ENCODE measurements at places on chromosomes 12 and 14.

- DNase-seq, result no peak
Observed at GRCh38 chr14:36454599-36455240, 65.3 kb downstream of the NKX2-1 start.

- no peak for DNase-seq
Observed at GRCh38 chr12:75840994-75841355, 190.6 kb downstream of the PHLDA1 start.

DNA sequence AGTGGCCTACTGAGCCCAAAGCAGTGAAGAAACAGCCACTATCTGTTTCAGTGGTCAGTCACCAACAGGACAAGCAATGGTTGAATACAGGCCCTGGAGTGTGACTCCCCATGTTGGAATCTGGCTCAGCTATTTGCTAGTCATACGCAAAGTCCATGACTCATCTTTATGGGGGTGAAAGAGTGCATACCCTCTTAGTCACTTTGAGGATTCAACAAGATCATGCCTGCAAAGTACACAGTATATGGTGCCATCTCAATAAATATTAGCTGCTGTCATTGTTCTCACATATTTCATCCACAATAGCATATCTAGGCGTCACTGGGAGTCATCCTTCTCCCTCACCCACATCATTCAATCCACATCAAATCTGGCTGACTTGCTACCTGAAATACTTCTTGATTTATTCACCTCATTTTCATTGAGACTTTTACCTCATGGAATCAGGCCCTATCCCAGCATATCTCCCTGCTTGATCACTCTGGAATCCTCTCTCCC is 26.4 kb upstream of the STAB2 start:
- DNase-seq, result no peak

DNA sequence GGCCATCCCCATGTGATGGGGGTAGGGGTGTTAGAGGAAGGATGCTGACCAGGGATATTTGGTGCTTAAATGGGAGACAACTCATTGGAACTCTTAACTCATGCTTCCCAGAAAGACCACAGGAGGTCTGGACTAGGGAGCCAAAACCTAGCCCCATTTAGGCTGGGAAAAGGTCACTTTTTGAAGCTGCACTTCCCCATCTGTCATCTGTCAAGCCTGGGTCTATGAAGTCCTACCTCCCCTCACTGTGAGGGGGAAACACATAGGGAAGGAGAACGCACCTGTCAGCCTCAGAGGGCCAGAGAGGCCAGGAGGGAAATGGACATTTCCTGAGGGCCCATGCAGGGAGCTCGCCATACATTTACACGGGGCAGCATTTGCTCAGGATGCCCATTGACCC is 321.0 kb downstream of the BCL11B start:
- DNase-seq, result no peak

DNA sequence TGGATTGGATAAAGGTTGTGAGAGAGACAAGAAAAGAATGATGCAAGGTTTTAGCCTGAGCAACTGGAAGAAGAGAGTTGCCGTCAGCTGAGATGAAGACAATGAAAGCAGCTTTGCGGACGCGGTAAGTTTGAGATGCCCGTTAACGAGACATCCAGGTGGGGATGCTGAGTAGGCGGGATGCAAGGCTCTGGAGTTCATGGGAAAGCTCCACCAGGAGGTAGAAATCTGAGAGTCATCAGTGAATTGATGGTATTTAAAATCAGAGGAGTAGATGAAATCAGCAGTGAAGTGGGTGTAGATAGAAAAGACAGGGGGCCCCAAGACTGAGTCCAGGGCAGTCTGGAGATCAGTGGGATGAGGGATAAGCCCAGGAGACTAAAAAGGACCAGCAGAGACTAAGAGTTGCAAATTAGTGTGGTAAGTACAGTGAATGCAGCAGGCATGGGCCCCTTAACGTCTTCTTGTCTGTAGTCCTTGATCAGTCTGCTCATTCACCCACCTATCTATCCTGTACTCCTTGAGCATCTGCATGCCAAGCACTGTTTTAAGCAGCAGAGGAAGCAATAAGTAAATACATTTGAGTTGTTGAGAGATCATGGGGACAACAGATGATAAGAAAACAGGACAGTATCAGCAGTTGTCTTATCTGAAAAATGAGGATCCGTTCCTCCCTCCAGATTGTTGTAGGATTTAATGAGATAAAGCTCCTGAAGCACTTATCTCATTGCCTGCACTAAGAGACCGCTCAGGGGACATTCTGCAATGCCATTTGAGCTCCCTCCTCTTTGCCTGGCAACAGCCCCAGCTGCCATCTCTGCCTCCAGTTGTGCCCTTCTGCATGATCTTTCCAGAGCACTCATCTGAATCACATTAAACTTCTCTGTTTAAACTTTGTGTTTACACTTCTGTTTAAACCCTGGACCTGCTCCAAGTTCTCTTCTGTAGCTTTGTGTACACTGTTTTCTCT is 91.5 kb downstream of the APAF1 start:
- DNase-seq, result no peak

DNA sequence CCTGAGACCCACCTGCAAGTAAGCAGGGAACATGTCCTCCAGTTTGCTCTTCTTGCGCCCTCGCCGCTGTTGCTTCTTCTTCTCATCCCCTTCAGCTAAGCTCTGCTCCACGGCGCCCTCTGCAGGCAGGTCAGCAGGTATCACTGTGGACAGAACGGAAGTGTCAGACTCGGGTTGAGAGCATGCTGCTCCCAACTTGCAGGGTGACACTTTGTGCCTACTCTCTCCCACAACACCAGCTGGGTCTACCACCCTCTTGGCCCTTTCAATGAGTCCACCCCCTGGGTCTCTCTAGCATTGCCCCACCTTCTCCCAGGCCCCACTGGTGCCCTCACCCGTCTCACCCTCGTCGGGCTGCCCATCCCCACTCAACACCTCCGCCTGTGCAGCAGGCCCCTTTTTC is 16.7 kb downstream of the KMT2D start:
- DNase-seq, result peak; percentile 82

DNA sequence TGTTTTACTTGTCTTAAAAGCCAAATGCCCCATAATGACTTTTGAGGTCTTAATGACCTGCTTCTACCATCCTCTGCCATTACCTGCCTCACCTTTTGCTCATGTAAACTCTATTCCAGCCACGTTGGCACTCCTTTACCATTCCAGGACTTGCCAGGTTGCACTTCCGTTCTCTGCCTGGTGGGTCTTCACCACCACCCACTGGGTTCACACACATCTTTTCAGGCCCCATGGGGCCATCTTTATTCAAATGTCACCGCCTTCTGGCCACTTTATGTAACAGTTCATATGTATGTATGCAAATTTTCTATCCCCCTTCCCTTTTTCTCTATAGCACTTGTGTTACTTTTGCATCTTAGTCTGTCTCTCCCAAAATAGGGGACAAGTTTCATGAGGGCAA is 57.7 kb downstream of the ATP2A2 start:
- DNase-seq, result no peak

GRCh38 chr12:124696693-124697476 is 129.5 kb upstream of the NCOR2 start:
- no peak for DNase-seq

- peak; percentile 74 for DNase-seq
Observed at GRCh38 chr12:46269429-46270241, 792 bp upstream of the SLC38A1 start.

- no peak for DNase-seq
Observed at GRCh38 chr12:120540445-120540844, 6.3 kb downstream of the RNF10 start.

GRCh38 chr12:5973461-5974115 is 28.5 kb upstream of the ANO2 start:
- DNase-seq, result no peak

DNA sequence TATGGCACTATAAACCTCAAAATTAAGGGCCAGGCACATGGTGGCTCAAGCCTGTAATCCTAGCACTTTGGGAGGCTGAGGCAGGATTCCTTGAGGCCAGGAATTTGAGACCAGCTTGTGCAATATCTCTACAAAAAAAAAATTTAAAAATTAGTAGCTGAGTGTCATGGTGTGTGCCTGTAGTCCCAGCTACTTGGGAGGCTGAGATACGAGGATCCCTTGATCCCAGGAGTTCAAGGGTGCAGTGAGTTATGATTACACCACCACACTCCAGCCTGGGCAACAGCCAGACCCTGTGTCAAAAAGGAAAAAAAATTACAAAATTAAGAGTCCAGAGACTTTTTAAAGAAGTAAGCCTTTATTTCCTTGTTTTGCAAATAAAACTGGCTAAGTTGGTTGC is 1.8 kb upstream of the GCN1 start:
- DNase-seq, result no peak

DNA sequence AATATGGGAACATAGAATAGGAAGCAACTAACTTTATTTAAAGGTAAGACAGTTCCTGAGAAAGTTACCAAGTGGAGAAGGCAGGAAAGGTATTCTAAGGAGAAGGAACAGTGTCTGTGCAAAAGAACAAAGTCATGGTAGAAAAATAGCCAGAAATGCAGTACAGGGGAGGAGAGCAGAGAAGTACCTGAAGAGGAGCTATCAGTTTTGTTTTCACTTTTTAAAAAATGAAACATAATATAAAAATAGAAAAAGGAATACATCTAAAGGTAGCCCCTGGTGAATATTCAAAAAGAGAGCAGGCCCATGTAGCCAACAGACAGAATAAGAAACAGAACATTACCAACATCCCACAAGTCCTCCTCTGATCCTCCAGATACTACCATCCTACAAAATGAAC is 408.7 kb downstream of the ADAMTS20 start:
- no peak for DNase-seq

DNA sequence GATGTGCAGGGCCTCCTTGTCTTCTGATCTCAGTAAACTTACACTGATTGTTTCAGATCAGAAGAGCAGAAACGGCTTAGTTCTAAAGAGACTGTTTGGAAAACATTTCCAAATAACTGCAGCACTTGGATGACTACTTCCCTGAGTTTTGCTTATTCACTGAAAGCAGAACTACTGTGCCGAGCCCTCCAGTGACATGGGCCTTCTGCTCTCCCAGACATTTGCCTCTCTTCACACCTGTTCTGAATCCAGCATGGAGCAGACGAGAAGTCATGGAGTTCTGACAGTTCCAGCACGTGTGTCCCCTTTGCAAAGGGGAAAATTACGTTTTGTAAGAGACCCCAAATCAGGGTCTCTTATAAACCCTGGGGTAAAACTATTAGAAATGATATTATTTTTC is 31.4 kb downstream of the ETNK1 start:
- DNase-seq, result no peak

- DNase-seq, result no peak
Observed at GRCh38 chr12:106101803-106102202, 37.0 kb downstream of the NUAK1 start.

DNA sequence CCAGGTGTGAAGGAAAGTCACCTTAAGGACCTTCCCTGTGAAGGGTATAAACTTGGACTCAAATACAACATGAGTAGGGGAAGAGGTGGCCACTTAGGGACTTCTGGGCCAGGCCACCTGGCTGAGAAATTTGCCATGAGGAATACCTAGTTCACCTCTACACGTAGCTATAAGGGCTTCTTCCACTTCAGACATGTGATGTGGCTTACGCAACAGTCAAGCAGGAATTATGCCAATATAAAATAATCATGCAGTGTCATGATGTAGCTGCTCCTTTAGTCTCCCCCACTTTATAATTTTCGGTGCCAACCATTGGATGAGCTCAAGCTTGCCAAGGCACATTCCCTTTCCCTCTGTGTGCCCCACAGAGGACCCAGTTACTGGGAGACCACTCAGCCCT is 166.6 kb upstream of the BCL2L14 start:
- DNase-seq, result no peak

GRCh38 chr14:59483363-59483762 is 845 bp downstream of the L3HYPDH start:
- DNase-seq, result no peak

- no peak for DNase-seq
Observed at GRCh38 chr12:108711489-108712164, 19.7 kb downstream of the CORO1C start.

DNA sequence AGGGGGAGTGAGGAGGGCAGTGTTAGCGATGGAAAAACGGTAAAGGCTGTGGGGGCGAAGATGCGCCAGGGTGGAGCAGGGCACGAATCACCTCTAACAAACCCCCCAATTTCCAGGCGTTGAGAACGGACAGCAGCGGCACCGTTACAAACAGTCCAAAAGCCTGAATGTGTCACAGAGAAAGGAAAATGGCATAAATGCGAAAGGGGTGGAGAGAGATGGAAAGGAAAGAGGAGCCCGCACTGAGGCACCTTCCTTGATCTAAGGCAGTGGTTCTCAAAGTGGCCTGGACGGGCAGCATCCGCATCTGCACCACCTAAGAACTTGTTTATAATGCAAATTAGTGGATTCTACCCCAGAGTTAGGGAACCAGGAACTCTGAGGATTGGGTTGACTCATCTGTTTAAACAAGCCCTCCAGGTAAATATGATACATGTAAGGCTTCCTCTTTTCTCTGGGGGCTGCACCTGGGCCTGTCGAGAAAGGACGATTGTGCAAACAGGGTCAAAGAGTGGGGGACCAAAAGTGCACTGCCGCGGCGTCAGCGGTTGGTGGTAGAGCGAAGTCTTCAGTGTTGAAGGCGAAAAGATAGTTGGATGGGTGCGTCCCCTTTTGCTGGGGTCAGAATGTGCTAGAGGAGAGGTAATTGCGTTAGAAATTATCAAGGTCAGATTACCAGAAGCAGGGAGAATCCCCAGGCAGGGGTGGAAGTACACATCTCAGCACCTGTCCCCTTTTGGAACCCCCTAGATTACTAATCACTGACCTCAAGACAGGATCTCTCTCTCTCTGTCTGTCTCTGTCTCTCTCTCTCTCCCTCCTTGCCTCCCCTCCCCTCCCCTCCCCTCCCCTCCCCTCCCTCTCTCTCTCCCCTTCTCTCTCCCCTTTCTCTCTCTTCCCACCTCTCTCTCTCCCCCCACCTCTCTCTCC is 1.3 kb upstream of the KCNH5 start:
- no peak for DNase-seq

DNA sequence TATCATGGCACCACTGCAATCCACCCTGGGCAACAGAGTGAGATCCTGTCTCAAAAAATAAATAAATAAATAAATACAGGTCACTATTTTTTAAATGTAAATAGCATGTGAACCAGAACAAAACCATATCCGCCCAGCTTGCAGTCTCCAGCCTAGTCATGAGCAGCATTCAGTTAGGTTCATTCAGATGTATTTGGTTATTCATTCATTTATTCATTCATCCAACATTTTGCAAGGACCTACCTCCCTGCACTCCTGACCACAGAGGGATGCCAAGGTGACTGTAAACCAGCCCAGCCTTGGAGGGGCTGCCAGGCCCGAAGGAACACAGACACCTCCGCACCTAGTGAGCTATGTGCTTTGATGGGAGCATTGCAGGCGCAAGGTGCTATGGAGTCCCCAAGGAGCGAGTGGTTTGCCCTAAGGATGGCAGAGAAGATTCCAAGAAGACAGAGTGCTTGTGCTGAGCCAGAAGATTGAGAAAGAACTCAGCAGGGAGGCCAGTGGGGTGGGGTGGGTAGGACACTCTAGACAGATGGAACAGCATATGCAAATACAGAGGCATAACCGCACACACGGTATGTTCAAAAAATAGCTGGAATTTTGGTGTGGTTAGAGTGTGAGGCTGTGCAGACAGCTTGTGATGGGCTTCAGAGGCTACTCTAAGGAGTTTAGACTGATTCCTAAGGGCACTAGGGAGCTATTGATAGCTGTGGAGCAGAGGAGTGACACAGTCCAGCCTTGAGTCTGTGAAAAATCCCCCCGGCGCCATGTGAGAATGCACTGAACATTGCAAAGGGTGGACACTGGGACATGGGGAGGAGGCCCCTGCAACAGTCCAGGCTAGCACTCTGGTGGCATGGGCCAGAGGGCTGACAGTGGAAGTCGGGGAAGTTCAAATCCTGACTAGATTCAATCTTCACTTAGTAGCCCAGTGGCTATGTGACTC is 11.7 kb downstream of the DTX1 start:
- no peak for DNase-seq

- no peak for DNase-seq
Observed at GRCh38 chr14:90522571-90523191, 125.9 kb downstream of the CALM1 start.
